ENCODE measurements at places on chromosomes 11 and 22.

DNA sequence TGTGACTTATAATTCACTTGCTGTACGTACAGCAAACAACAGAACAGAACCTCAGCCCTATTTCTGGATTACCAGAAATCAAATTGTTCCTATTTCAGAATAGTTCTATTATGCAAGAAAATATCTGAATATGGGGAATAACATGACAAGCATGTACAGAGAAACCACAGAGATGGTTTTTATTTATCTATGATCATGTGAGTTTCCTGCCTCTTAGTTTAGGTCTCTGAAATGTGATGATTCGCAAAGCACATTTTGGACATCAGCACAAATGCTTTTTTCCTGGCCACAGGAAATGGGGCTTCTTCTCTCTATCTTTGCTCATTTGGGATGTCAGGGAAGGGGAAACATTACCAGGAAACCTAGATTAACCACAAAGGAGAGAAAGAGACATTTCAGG lies 266.7 kb upstream of the CTSC start:
- DNase-seq: peak; percentile 85

- DNase-seq: no peak
Measured at GRCh38 chr11:111510311-111510710, 1.9 kb downstream of the BTG4 start.

DNA sequence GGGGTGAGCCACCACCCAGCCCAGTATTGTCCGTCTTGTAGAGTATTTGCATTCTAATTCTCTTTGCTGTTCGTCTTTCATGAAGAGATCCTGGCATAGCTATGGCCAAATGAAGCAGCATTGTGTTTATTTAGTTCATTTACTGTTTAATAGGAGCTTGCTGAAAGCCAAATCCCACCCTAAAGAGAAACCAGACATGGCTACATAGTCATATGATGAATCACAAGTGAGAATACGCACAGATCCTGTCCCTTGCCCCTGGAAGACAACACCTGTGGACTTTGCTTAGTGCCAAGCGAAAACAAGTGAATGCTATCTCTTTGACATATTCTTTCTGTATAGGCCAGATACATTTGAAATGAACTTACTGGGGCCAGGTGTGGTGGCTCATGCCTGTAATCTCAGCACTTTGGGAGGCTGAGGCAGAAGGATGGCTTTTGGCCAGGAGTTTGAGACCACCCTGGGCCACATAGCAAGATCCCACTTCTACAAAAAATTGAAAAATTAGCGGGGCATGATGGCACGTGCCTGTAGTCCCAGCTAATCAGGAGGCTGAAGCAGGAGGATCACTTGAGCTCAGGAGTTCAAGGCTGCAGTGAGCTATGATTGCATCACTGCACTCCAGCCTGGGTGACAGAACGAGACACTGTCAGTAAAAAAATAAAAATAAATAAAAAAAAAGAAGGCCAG lies 5.1 kb upstream of the ARFGAP3 start:
- DNase-seq: peak; percentile 68

DNA sequence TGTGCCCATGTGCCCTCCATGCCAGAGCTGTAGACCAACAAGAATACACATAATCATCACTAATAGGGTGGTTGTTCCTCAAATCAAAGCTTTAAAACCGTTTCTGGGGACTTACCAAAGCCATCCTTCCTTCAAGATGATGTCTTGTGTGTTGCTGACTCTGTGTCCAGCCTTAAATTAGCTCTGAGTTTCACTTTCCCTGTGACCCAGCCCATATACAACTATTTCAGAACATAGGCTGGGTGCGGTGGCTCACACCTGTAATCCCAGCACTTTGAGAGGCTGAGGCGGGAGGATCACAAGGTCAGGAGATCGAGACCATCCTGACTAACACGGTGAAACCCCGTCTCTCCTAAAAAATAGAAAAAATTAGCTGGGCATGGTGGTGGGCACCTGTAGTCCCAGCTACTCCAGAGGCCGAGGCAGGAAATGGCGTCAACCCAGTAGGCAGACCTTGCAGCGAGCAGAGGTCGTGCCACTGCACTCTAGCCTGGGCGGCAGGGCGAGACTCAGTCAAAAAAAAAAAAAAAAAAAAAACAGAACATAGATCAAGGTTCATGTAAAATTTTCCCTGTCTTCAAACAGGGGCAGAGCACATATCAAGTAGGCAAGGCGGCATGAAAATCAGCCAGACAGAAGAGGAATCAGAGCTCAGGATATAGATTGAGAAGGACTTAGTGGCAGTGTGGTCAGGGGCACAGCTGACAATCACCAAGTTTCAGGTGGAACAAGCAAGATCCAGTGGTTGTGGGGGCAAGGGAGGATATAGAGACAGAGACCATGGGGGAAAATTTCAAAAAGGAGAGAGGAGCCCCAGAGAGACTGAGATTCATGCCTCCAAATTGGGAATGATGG lies at the start of gene PLAAT2:
PLAAT2 (minus strand) TSS at position 179 of the 855 bp plus-strand sequence; CDS start at position 124, 55 bp downstream.
- no peak for DNase-seq

DNA sequence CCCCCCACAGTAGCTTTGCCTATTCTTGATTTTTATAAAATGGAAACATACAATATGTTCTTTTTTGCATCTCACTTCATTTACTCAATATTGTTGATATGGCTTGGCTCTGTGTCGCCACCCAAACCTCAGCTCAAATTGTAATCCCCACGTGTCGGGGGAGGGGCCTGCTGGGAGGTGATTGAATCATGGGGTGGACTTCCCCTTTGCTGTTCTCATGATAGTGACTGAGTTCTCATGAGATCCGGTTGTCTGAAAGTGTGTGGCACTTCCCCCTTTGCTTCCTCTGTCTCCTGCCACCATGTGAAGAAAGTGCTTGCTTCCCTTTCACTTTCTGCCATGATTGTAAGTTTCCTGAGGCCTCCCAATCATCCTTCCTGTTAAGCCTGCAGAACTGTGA lies 431.3 kb downstream of the MN1 start:
- peak; percentile 15 for DNase-seq

GRCh38 chr22:22410121-22410520 lies 98.4 kb downstream of the ZNF280B start:
- peak; percentile 3 for DNase-seq

DNA sequence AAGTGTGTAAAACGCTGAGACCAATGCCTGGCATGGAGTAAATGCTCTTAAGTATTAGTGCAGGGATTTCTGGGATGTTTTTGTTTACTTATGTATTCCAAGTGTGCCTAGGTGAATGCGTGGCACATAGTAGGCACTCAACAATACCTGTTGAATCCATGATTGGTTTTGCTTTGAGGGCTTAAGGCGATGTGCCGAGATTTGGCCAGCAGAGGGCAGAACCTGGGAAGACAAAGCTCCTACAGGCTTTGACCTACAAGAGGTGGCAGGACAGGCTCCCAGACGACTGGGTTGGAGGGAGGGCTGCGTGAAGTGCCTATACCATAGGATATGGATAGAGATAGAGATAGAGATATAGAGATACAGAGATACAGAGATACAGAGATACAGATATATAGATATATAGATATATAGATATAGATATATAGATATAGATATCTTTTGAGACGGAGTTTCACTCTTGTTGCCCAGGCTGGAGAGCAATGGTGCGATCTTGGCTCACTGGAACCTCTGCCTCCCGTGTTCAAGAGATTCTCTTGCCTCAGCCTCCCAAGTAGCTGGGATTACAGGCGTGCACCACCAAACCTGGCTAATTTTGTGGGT lies 13.9 kb downstream of the KCNE3 start:
- DNase-seq: peak; percentile 51

GRCh38 chr22:50016988-50017700 lies 4.6 kb upstream of the IL17REL start:
- DNase-seq: no peak

DNA sequence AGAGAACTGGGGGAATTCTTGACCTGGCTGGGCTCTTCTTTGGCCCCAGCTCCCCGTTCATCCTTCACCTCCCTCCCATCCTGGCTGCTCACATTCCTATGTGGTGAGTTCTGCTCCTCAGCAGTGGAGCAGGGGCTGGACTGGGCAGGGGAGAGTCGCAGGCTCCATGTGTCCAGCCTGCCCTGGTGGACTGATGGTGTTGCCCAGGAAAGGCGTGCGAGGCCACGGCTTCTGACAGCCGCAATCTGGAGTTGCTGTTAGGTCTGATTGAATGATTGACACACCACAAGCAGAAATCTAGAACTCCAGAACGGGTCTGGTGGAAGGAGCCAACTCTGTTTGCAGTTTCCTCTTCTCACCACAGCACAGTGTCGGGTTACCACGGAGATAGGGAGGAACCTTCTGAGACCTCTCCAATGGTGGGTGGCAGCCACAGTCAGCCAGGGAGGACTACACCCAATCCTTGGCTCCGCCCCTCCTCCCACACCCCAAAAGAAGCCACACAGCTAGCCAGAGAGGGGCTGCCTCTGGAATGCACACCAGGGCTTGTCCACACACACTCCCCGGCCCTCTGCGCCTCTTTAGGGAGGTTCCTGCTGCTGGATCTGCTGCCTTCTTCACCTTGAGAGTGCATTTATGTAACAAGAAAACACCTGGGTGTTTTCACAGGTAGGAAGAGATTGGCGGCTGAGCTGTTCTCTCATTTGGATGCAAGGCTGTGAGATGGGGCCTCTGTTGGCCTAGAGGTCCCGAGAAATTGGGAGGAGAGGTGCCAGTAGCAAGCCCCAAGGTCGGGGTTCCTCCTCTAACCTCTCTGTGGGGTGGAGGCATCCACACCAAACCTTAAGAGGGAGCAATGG lies 56.4 kb upstream of the CD44 start:
- peak; percentile 93 for DNase-seq

GRCh38 chr11:26947904-26948639 lies 45.8 kb upstream of the FIBIN start:
- DNase-seq: no peak

DNA sequence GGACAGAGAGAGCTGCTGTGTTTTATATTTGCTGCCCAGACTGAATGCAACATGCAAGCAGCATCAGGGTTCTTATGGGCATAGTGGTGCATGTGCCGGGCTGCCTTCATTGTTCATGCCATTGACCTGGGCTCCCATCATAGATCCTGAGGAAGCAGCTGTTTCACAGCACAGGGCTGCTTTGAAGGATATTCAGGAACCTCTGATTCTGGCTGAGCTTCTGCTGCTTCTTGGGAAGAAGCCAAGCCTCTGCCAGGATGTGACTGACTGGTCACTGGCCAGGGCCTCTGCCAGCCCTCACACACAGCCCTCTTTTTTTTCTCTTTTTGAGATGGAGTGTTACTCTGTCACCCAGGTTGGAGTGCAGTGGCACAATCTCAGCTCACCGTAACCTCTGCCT lies 43.3 kb downstream of the CYB5R2 start:
- no peak for DNase-seq

- no peak for DNase-seq
Measured at GRCh38 chr11:108818971-108819370, 154.1 kb downstream of the DDX10 start.

DNA sequence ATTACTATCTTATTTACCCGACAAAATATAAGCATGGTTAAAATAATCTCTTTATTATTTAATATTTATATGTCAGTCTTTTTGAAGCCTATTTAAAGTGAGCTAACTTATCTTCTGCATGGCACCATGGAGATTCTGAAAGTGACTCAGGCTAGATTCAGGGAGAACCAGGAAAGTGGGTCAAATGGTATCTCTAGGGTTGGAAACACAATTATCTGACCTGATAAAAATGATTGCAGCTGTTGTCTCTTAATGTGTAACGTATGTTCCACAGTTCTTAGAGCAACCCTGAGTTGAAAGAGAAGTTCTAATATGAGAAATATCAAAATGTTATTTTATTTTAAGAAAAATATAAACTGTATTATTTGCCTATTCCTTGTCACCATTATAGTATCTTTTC lies 143.1 kb upstream of the CARD18 start:
- DNase-seq: no peak

GRCh38 chr22:20043057-20043996 lies 22.4 kb downstream of the TANGO2 start:
- DNase-seq: no peak

GRCh38 chr11:109426442-109427240 lies 4.7 kb downstream of the C11orf87 start:
- DNase-seq: peak; percentile 26
